Activated T-helper 1 cell treated with anti-CD3 and anti-CD28 coated beads, Interleukin-12 subunit alpha, Interleukin-12 subunit beta, Interleukin-2, Interleukin-4 antibody, amounts not matched to agents 30 ng/mL and 10 ng/mL and 1 ng/mL, durations not matched to agents 14 hours and 24 hours and 36 hours (primary cell): ENCODE measurements at places on chromosomes 5 and 9. TPM values are rescaled to one million over a fixed set of nuclear protein-coding genes. Genes with fewer than 3 reads are reported as not detected.

- H3K4me1 ChIP-seq, result no peaks in the 10 kb centered on the region
- H3K27me3 ChIP-seq, result no peaks in the 10 kb centered on the region
- DNase-seq, result no peak
- peaks cover 10% of the 10 kb centered on the region for H3K36me3 ChIP-seq
These were observed 33.7 kb downstream of the ABITRAM start for GRCh38 chr9:108967916-108968315.

- no peak overlapping the region for H3K27ac ChIP-seq
- no peaks in the 10 kb centered on the region for H3K36me3 ChIP-seq
- DNase-seq, result no peak
- H3K27me3 ChIP-seq, result no peaks in the 10 kb centered on the region
These were observed 134.3 kb downstream of the CDH18 start for GRCh38 chr5:19853616-19854240.

GRCh38 chr5:53569453-53569852, 9.0 kb downstream of the NDUFS4 start:
- peaks cover 4% of the 10 kb centered on the region for H3K4me1 ChIP-seq
- no peak for DNase-seq
- peaks cover 1% of the 10 kb centered on the region for H3K36me3 ChIP-seq
- no peak overlapping the region for H3K27ac ChIP-seq

GRCh38 chr9:124870723-124871122, 8.8 kb downstream of the ARPC5L start:
- H3K36me3 ChIP-seq, result peaks cover 45% of the 10 kb centered on the region
- peaks cover 1% of the 10 kb centered on the region for H3K27me3 ChIP-seq
- peaks cover 53% of the 10 kb centered on the region for H3K4me1 ChIP-seq

DNA sequence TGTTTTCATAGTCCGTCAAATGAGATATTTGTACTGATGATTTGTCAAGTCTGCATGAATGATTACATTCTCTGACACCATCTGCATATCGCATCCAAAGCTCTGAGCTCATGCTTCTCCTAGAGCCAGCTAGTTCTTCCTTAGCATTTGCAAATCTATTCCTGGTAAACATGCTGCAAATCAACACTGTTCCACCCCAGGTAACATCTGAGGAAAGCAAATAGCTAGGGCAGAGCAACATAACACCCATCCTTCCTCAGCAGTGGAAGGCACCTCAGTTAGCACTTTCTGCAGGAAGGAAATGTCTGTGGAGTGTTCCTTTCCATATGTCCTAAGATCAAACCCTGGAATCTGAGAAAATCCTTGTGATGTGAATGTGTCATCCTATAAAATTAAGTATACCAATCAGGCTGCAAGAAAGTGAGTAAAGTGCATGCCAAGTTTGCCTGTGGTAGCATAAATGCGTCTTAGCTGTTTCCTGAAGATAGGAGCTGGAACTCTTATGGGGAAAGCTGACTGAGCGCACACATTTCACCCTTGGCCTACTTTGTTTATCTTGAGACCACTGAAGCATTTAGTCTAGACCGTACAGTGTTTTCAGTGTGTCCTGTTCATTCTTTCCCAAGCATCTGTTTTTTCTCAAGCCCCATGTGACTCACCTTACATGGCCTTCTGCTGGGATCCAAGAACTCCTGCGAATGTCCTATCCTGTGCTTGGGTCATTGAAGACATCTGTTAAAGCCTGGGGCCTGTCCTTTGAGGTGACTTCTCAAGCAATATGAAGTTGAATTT, 50.9 kb upstream of the STARD4 start:
- H3K27ac ChIP-seq, result no peak overlapping the region
- no peaks in the 10 kb centered on the region for H3K36me3 ChIP-seq
- no peak for DNase-seq
- no peaks in the 10 kb centered on the region for H3K4me1 ChIP-seq
- no peak overlapping the region for H3K4me3 ChIP-seq
- peaks cover 12% of the 10 kb centered on the region for H3K27me3 ChIP-seq

Gene FAM240B
- not detected in 2 replicates for total RNA-seq

Gene ANKS6
- total RNA-seq, result 10.6 and 11.1 TPM in 2 replicates

DNA sequence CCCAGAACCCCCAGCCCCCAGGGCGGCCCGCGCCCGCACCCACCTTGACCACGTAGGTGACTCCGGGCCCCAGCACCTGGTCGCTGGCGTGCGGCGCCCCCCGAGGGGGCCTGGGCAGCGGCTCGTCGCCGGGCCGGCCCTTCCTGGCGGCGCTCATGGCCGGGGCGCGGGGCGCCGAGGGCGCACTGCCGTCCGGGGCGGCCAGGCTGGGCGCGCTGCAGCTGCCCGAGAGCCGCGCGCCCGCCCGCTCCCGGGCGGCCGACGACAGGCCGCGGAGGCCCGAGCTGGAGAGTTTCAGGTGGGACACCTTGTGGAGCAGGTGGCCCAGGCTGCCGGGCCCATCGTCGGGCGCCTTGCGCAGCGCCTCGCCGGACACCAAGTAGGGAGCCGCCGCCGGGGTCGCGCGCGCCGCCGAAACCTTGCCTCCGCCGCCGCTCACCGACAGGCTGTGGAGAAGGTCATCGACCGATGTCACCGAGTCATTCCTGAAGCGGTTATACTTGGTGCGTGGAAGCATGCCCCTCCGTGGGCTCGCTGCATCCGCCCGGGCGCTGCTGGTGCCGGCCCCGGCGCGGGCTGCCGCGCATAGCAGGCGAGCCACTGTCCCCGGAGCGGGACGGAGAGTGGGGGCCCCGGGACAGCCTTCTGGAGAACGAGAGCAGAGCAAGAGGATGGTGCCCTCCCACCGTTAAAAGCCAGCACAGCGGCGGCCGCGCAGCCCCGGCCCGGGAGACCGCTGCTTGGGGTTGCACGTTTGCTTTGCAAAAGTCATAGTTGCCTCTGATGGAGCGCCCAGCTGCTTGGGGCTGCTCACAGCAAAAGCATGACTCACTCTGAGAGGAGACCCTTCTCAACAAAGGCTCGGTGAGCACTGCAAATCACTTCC, at the start of gene SHC3:
TSS of gene SHC3 (minus strand) at position 875 of the 886 bp plus-strand sequence. CDS start at position 517, 358 bp downstream.
- H3K36me3 ChIP-seq, result no peaks in the 10 kb centered on the region
- H3K27me3 ChIP-seq, result peaks cover 65% of the 10 kb centered on the region
- H3K4me3 ChIP-seq, result no peak within 1 kb of the TSS
- peaks cover 17% of the 10 kb centered on the region for H3K4me1 ChIP-seq
- no peak within 1 kb of the TSS for H3K27ac ChIP-seq
- no peak for DNase-seq

Gene COL27A1
- total RNA-seq, result 6.1 and 7.4 TPM in 2 replicates

DNA sequence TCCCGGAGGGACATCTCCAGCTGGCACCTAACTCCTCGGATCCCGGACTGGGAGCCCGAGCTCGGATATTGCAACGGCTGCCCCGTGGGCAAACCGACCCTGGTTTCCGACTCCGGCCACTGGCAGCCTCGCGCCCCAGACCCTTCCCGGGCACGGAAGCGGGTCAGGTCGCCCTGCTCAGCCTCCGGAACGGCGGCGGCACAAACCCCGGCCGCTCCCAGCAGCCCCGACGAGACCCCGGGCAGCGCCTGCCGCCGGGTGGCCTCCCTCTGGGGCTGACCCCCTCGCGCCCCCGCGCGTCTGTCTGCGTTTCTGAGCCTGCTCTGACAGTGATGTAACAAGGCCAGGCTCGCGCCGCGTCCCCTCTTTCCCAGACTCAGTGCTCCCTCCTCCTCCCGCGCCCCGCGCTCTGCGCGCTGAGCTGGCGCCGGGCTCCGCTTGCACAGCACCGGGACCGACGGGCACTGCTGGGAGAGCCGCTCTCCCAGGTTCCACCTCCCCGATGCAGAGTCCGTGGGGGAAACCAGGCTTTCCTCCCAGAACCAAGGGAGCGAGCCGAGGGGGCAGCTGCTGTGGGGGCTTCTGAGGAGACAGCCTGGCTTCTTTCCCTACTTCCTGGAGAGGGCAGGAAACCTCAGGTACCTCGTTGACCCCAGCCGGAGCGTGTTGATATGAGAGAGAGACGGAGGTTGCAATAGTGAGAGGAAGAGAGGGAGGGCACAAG, at the start of gene TMEM215:
TSS of gene TMEM215 (plus strand) at position 373 of the 724 bp plus-strand sequence. CDS start 644 bp downstream, outside the sequence.
- H3K4me3 ChIP-seq, result no peak within 1 kb of the TSS
- no peaks in the 10 kb centered on the region for H3K4me1 ChIP-seq
- H3K27ac ChIP-seq, result no peak within 1 kb of the TSS
- peaks cover 53% of the 10 kb centered on the region for H3K27me3 ChIP-seq

Gene TXNDC8
- total RNA-seq, result not detected in 2 replicates

Gene TLX3
- total RNA-seq, result not detected in 2 replicates

Gene RASEF
- total RNA-seq, result not detected in 2 replicates
